ENCODE measurements at places on chromosomes 6 and 20.

DNA sequence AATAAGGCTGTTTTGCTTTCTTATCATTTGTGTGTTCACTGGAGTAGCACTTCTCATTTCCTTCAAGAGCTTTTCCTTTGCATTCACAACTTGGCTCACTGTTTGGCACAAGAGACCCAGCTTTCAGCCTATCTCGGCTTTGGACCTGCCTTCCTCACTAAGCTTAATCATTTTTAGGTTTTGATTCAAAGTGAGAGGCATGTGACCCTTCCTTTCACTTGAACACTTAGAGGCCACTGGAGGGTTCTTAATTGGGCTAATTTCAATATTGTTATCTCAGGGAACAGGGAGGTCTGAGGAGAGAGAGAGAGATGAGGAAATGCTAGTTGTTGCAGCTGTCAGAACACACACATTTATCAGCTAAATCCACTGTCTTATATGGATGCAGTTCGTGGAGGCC, 82.9 kb upstream of the SCAF8 start:
- DNase-seq = no peak

DNA sequence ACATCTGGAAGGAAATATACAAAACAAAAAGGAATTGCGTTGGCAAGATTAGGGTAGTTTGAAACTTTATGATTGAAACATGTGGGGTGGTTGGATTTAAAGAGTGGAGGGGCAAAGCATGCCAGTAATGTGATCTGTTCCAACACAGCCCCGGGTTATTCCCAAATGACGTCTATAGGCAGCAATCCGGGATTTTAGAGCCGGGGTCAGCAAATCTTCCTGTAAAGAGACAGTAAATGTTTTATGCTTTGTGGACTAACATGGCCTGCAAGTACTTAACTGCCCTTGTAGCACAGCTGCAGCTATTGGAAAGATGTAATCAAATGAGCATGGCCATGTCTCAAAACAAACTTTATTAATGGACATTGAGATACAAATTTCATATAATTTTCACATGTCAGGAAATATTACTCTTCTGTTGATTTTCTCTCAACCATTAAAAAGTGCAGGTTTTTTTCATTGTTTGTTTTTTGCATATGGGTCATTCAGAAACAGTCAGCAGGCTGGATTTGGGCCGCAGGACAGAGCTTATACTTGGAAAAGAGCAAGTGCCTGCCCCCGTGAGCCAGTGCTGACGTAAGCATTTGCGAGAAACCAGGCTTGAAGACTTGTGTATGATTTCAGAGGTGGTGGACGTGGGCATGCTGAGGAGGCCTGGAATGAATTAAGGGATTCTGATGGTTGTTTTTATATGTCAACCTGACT, 136.5 kb downstream of the DOK5 start:
- DNase-seq = no peak

GRCh38 chr20:57193094-57193493, 73.3 kb downstream of the BMP7 start:
- no peak for DNase-seq

DNA sequence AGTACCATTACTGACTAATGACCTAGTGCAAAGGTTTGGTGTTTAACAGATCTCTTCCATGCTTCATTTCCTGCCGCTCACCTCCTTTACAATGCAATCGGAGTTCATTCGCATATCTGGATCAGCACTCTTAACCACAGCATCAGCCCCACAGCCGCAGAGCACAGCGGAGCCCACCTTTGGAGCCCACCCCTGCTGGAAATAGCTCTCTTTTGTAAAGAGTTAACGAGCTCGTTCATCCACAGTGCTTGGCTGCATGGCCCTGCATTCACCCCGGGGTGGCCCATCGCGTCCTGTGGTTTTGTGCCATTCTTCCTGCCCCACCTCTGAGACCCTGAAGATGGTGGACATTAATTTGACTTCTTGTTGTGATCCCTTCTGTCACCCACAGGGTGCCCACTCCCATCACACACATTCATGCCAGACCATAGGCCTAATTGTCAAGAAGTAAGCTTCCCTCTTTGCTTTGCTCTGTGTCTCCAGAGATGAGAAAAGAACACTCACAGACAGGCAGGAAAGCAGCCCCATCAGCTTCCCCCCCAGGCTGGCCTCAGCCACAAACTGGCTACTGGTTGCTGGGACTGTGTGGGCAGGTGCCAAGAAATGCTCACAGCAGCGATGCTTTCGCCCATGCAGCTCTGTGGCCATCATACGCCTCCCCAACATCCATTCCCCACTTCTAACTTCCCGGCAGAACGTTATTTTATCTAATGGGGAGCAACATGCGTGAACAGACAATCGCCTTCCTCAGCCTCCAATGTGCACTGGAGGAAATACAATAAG, 167.0 kb downstream of the LRFN2 start:
- DNase-seq = no peak

GRCh38 chr6:3324262-3324942, 65.7 kb downstream of the PSMG4 start:
- DNase-seq = peak; percentile 8

DNA sequence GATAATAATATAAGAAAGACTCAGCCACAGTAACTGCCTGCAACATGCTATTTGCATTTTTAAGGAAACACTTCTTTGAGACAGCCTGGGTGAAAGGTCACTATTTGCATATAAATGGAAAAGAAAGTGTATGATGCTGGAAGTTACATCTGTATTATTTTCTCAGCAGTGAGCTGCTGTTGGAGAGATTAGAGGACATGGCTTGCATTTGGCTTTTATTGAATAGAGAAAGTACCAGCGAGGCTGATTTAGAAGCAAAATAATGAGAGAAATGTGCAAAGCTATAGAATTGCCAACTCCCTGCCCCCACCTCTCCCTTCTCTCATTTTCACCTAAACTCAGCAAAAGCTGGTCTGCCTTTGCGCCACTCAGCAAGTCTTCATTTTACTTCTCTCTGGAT, 12.7 kb downstream of the MYT1 start:
- no peak for DNase-seq

GRCh38 chr20:2820084-2820895, 4.1 kb downstream of the TMEM239 start:
- DNase-seq = no peak

DNA sequence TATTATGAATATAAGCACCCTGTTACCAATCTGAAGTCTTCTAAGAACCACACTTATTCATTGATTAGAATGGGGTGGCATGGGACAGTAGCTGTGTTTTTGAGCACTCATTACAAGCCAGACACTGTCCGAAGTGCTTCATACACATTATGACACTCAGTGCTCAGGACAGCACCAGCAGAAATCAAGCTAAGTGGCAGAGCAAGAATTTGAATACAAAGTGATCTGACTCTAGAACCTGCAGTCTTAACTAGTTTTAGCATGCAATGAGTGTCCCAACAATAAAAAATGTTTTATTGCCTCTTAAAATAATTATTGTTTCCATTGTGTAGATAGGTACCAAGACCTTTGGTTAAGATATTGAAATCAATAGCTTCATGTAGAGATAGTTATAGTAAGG, 39.1 kb upstream of the GLP1R start:
- DNase-seq = no peak

DNA sequence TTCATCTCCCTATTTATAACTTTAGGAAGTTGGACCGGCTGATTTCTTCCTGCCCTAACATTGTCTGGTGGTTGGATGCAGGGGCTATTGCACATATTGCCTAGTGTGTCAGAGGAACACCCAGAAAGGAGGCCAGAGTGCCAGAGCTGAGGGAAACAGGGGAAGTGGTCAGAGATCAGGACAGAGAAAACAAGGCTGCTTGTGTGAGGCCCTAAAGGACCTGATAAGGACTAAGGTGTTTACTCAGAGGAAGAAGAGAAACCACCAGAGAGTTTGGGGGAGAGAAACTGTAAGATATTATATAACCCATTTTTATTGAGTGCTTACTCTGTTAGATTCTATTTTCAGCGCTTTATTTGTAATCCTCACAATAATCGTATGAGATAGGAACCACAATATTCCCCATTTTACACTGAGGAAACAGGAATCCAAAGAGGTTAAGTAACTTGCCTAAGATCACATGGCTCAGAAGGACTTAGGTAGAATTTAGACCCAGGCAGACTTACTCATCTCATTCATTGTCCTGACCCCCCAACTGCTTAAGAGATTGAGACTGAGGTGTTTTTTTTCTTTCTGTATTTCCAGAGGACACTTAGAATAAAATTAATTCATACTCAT, 54.0 kb upstream of the REV3L start:
- DNase-seq = no peak

- no peak for DNase-seq
Observed at GRCh38 chr20:20410678-20411077, 42.8 kb downstream of the INSM1 start.

- DNase-seq = no peak
Observed at GRCh38 chr6:110567957-110568696, 91.7 kb upstream of the SLC22A16 start.

GRCh38 chr6:64553249-64553786, 917.7 kb downstream of the PHF3 start:
- DNase-seq = no peak

DNA sequence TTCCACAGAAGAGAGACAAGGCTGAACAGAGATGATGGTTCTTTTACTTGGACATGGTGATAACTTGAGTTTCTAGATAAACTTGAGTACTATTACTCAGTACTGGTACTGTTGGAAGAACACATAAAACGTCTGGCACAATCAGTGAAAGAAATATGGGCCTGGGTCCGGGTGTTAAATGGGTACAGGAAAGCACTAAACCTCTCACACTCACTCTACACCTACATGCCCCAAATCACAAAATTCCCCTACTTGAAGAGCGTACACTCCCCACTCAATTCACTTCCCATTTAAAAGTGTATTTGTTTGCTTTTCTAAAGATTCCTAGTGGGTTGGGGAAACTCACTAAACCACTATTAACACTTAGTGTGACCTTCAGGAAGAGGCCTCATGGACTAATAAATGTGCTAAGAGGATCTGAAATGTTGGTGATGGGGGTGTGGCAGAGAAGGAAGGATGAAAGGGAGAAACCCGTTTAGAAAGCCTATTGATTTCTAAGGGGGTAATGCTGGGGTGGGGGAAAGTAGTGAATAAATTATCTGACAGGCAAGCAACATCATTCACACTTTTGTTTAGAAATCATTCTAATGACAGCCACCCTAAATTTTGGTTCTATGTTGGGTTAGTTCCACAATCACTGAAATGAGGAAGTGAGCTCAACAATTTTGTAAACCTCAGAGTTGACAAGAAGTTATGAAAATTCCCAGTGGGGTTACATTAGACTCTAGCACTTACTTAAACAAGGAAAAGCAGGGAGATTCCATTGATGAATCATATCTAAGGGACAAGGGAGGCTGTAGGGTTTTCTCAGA, 222.6 kb upstream of the MARCKS start:
- no peak for DNase-seq

DNA sequence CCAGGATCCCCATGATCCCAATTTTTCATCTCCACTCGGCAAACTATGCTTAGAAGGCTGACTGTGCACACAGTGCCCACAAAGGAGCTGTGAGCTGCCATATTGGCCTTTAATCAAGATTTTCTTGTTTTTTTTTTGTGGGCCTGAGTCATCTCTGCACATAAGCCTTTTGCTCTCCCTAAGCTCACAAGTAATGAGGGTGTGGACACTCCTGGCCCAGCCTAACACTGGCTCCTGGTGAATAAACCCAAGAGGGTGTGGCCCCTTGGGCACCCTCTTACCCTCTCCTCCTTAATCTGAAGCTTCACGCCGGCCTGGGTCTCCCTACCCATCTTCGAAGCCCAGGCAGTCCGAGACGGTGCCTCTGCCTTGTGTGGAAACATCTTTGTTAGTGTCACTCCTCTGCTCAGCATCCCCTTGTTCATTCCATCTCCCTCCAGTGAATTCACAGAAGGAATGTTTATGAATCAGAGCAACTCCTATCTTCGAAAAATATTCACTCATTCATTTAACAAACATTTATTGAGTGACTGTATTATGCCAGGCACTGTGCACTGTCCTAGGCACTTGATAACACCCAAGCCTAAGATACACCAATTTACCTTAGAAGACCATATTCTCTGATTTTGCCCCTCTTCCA, 22.2 kb upstream of the MRPS10 start:
- no peak for DNase-seq

DNA sequence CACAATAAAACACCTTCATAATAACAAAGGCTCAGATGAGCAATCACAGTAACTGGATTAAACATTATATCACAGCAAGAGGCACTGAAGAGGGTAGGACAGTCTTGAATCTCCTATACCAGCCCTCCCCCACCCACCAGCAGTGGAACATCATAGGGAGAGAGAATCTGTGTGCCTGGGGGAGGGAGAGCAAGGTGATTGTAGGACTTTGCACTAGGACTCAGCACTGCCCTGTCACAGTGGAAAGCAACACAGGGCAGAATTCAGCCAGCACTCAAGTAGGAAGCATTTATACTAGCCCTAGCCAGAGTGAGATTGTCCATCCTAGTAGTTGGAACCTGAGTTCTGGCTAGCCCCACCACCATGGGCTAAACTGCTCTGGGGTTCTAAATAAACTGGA, 400.2 kb downstream of the HAO1 start:
- no peak for DNase-seq

- DNase-seq = no peak
Observed at GRCh38 chr20:56420940-56421688, 9.1 kb downstream of the CASS4 start.

Data from stimulated activated naive CD4-positive, alpha-beta T cell treated with Interleukin-2 at 50 U/mL for 16 hours (primary cell).